Fibroblast of the conjunctiva (primary cell): ENCODE measurements at places on chromosomes 7 and 10.

DNA sequence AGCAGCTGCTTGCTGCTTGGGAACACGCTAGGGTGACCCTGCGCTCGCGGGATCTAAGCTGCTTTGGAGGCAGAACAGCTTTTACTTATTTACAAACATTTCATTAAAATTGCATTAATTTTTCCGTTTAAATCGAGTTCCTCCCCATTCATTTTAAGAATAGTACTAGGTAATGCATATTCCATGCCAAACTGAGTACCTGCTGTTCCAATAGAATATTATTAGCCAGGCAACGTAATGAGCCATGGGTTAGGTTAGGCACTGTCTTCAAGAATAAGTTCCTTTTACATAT lies 860 bp downstream of the EXOC6 start:
- DNase-seq = no peak

GRCh38 chr10:102796407-102797176 lies 40.6 kb downstream of the CYP17A1 start:
- no peak for DNase-seq

- DNase-seq = no peak
These were observed 9.1 kb downstream of the LOXL4 start for GRCh38 chr10:98258683-98259454.

GRCh38 chr7:9200626-9201025 lies 767.2 kb downstream of the NXPH1 start:
- DNase-seq = no peak

GRCh38 chr10:53697038-53697437 lies 924.5 kb upstream of the MBL2 start:
- no peak for DNase-seq

DNA sequence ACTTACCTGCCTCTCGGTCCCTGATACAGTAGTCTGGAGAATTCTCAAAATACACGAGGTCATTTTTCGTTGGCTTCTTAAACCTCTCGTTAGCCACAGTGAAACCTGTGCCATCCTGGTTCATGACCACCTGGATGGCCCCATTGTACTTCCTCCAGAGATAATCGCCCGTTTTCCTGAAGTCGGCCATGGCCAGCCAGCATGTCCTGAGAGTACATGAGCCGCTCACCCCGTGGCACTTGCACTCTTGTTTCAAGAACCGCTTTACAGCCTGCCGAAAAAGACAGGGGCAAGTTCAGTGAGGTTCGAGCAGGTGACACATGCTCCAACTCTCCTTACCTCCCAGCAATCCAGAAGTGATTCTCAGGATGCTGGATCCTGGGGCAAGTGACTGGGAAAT lies 25.3 kb downstream of the WNT2 start:
- no peak for DNase-seq

DNA sequence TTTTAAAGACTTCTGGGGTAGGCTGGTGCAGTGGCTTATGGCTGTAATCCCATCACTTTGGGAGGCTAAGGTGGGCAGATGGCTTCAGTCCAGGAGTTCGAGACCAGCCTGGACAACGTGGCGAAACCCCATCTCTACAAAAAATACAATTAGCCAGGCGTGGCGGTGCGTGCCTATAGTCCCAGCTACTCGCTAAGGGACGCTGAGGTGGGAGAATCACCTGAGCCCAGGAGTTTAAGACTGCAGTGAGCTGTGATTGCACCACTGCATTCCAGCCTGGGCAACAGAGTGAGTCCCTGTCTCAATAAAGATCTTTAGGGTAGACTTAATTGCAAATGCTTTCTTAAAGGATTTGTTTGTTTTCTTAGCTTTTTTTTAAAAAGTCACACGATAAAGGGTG lies 29.3 kb downstream of the PTPN12 start:
- DNase-seq = no peak

DNA sequence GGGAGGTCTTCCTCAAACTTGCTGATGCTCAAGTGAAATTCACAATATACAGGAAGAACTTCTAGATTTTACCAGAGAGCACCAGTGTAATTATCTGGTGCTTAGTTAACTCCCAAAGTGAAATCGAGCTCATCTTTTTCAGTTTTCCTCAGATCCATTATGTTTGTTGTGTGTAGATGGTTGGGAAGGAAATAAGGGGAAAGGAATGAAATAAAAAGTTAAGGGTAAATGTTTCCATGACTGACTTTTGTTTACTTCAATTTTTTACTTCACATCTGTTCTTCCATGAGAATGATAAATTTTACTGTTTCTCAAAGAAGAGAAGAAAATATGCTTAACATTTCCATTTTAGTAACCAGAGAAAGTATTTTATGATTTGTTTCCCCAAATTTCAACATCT lies 21.3 kb downstream of the FAM107B start:
- no peak for DNase-seq

GRCh38 chr10:69639291-69640195 lies 9.5 kb downstream of the FAM241B start:
- peak; percentile 42 for DNase-seq

- DNase-seq = no peak
These were observed 7.5 kb downstream of the NOS3 start for GRCh38 chr7:150998341-150998740.

DNA sequence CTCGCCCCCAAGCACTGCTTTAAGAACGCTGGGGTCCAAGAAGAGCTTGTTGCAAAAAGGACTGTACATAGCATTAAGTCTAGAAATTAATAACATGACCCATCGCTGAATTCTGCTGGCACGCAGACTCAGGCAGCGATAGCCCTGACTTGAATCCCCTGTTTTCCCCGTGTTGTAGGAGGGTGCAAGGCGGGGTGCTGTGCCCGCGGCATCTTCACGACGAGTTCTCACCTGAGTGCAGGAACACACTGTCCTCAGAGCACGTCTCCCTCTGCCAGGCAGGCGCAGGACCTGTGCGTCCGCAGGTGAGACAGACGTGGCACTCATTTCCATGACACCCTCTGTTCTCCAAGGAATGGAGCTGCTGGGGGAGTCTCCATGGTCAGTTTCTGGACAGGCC lies 243.2 kb downstream of the TCERG1L start:
- no peak for DNase-seq

- no peak for DNase-seq
These were observed 172.1 kb upstream of the MGMT start for GRCh38 chr10:129294944-129295343.
